Progenitor cell of endocrine pancreas (in vitro differentiated cells): ENCODE measurements at places on chromosomes 2 and 18. TPM values are rescaled to one million over a fixed set of nuclear protein-coding genes. Genes with fewer than 3 reads are reported as not detected.
A peak's percentile ranks its signal among the peaks of the same experiment; 100 is the strongest.

DNA sequence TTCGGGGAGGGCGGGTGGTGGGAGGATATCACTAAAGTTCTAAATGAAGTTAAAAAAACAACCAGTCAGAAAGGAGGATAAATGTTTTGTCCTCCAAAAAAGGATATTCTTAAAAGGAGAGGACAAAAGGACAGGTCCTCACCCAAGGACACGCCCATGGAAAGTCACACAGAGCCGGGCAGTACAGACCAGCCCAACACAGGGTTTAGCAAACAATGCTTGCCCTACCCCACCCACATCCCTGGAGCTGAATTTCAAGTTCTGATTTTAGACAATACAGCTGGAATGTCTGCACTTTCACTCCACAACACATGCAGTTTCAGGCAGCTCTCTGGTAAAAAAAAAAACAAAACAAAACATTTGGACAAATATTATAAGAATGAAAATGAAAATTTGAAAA is 67.9 kb downstream of the SLC9A4 start:
- H3K27me3 ChIP-seq: no peaks in the 10 kb centered on the region
- DNase-seq: no peak

DNA sequence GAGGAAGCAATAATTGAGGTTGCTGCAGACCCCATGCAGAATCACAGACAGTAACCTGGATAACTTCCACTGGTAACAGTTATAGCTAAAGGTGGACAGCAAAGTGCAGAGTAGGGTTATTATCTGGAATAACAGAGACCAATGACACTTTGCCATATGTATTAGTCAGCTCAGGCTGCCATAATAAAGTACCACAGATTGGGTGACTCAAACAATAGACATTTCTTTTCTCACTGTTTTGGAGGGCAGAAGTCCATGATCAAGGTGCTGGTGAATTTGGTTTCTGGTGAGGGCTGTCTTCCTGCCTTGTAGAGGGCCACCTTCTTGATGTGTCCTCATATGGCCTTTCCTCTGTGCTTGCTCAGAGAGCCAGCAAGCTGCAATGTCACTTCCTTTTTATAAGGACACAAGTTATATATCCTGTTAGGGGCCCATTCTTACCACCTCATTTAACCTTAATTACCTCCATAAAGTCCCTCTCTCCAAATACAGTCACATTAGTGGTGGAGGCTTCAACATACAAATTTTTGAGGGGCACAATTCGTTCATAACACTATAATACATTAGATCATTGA is 191.0 kb upstream of the LRP1B start:
- H3K27me3 ChIP-seq: no peaks in the 10 kb centered on the region
- H3K36me3 ChIP-seq: no peaks in the 10 kb centered on the region
- H3K27ac ChIP-seq: no peak overlapping the region
- peaks cover 4% of the 10 kb centered on the region for H3K4me1 ChIP-seq
- H3K4me3 ChIP-seq: no peak overlapping the region
- DNase-seq: no peak

DNA sequence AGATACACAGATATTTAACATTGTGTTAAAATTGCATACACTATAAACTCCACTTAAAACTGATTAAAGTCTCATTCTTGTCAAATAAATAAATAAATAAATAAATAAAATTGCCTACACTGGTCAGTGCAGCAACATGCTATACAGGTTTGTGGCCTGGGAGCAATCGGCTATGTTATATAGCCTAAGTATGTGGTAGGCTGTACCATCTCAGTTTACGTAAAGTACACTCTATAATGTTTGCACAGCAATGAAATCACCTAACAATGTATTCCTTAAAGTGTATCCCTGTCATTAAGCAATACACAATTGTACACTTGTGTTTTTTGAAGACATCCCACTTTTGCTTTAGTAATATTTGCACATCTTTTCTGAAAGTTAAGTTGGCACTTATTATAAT is 337.7 kb upstream of the SETBP1 start:
- DNase-seq: no peak
- H3K27me3 ChIP-seq: no peaks in the 10 kb centered on the region
- H3K27ac ChIP-seq: no peak overlapping the region

DNA sequence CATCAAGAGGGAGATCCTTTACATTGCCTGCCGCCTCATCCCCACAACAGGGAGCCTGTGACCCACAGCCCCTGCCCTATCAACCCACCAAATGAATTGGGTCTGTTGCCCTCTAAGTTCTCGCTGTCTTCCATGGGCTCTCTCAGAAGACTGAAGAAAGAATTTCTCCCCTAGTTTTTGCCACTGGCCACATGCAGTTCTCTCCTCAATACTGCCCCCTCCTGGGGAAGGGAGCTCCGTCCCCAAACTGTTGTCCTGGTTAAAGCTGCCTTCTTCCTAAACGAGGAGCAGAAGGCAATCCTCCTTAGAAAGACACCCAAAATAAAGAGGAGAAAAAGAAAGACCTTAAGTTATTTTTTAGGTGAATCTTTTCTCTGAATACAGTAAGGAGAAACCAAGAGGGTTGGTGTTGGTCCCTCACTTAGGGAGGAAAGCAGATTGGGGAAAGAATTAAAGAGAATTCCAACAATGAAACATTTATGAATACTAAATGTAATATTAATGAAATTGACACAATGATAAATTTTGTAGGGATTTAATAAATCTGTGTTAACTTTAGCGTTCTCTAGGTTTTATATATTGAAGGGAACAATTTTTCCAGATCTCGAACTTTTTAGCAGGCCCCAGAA is 31.1 kb upstream of the SATB2 start:
- no peak overlapping the region for H3K4me3 ChIP-seq
- DNase-seq: peak; percentile 59
- H3K4me1 ChIP-seq: no peaks in the 10 kb centered on the region
- H3K27ac ChIP-seq: no peak overlapping the region
- H3K27me3 ChIP-seq: peaks cover 21% of the 10 kb centered on the region

- H3K36me3 ChIP-seq: no peaks in the 10 kb centered on the region
- H3K27ac ChIP-seq: peak overlapping the region; percentile 51
- peaks cover 7% of the 10 kb centered on the region for H3K4me1 ChIP-seq
- DNase-seq: no peak
- H3K27me3 ChIP-seq: peaks cover 77% of the 10 kb centered on the region
These were observed 21.9 kb upstream of the PAX3 start for GRCh38 chr2:222320436-222321395.

DNA sequence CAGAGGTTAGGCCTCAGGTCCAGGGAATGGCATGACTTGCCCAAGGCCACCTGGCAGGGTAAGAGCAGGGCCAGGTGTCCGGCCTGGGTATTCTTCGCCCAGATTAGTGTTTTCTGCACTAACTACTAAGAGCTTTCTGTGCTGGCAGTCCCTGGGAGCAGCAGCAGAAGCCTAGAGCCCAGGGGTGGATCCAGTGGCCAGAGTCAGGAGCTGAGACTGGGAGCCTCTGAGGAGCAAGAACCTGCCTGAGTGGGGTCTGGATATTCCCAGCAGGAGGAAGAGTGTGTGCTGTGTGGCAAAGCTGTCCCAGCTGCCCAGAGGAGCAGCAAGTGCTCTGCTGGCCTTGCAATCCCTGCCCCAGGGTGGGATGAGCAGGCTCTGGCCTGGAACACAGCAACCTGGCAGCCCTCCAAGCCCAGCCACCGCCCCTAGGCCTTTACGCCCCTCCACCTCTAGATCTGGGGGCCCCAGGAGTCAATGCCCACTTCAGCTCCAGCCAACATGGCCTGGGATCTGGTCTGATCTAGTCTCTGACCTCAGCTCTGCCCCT is 30.7 kb upstream of the GPAT2 start:
- DNase-seq: no peak
- no peak overlapping the region for H3K27ac ChIP-seq
- peaks cover 3% of the 10 kb centered on the region for H3K4me1 ChIP-seq
- H3K27me3 ChIP-seq: no peaks in the 10 kb centered on the region
- no peaks in the 10 kb centered on the region for H3K36me3 ChIP-seq
- no peak overlapping the region for H3K4me3 ChIP-seq

DNA sequence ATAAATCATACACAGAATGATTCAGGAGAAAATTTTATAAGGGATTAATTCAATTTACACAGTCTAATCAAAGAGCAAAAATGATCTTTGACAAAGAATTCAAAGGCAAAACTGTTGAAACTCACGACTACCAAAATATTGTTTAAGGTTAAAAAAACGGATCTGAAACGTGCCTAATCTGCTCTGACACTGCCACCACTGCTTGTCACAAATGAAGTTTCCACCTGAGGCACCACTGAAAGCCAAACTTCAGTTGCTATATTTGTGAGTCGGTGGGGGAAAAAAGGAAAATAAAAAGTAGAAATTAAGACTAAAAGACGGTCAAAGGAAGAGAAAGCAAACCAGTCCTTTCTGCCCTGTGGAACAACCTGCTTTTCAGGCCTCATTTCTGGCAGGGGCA is 140.6 kb upstream of the DNMT3A start:
- H3K36me3 ChIP-seq: peaks cover 1% of the 10 kb centered on the region
- H3K27me3 ChIP-seq: no peaks in the 10 kb centered on the region
- no peaks in the 10 kb centered on the region for H3K4me1 ChIP-seq
- no peak overlapping the region for H3K4me3 ChIP-seq
- DNase-seq: no peak

DNA sequence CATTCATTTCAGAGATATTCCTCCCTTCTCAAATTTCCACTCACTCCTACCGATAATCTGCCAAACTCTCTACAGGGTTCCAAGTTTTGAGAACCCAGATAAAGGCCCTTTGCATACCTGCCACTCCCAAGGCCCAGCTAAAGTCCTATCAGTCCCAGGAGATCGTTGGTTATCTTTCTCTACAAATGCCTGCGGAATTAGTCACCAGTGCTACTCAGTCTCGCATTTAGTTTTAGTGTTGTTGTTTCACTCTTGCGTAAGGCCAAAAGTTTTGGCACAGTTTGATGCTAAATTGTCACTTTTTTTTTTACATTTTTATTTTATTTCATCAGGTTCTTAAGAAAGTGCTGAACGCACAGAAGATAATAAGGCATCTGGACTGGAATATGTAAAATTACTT is 29.2 kb upstream of the SETBP1 start:
- H3K36me3 ChIP-seq: no peaks in the 10 kb centered on the region
- DNase-seq: no peak
- H3K27me3 ChIP-seq: no peaks in the 10 kb centered on the region
- H3K27ac ChIP-seq: no peak overlapping the region

DNA sequence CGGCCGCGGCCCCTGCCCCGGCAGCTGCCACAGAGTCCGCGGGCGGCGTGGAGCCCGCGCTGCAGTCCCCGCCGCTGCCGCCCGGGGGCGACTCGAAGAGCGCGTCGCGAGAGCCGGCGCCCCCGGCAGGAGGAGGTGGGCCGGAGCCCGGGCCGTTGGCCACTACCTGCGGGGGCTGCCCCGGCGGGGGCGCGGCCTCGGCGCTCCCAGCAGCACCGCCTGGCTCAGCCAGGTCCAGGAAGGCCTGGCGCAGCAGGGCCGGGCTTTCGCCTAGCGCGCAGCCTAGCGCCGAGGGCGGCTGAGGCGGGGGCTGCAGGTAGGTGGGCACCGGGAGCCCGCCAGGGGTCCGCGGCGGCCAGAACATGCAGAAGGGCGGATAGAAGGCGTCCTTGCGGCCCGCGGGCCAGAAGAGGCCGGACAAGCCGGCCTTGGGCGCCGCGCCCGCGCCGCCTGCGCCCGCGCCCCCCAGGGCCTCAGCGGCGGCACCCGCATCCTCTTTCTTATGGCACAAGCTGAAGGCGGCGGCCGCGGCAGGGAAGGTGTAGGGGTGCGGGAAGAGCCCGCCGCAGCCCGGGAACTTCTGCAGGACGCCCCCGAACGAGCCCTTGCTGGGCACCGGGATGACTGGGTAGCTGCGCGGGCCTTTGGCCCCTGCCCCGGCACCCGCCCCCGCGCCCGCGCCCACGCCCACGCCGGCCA is 3.9 kb downstream of the SKOR2 start:
- no peaks in the 10 kb centered on the region for H3K36me3 ChIP-seq
- H3K27me3 ChIP-seq: peaks cover 84% of the 10 kb centered on the region
- DNase-seq: no peak
- no peak overlapping the region for H3K27ac ChIP-seq

GRCh38 chr18:32258558-32259204 is 68.8 kb downstream of the MEP1B start:
- H3K4me1 ChIP-seq: no peaks in the 10 kb centered on the region
- H3K27me3 ChIP-seq: no peaks in the 10 kb centered on the region
- no peak for DNase-seq
- no peak overlapping the region for H3K4me3 ChIP-seq
- no peaks in the 10 kb centered on the region for H3K36me3 ChIP-seq

GRCh38 chr2:191189112-191189635 is 38.4 kb upstream of the STAT4 start:
- H3K27ac ChIP-seq: no peak overlapping the region
- H3K4me3 ChIP-seq: no peak overlapping the region
- H3K27me3 ChIP-seq: no peaks in the 10 kb centered on the region
- H3K36me3 ChIP-seq: no peaks in the 10 kb centered on the region
- no peak for DNase-seq

- H3K36me3 ChIP-seq: no peaks in the 10 kb centered on the region
- H3K27ac ChIP-seq: no peak overlapping the region
- H3K27me3 ChIP-seq: peaks cover under 1% of the 10 kb centered on the region
- H3K4me1 ChIP-seq: no peaks in the 10 kb centered on the region
- no peak overlapping the region for H3K4me3 ChIP-seq
- no peak for DNase-seq
These were observed 23.8 kb upstream of the EFHD1 start for GRCh38 chr2:232609607-232610006.

- no peak overlapping the region for H3K4me3 ChIP-seq
- H3K4me1 ChIP-seq: no peaks in the 10 kb centered on the region
- peaks cover 17% of the 10 kb centered on the region for H3K27me3 ChIP-seq
- no peaks in the 10 kb centered on the region for H3K36me3 ChIP-seq
- no peak for DNase-seq
These were observed 96.9 kb upstream of the NEDD4L start for GRCh38 chr18:57947117-57947516.

GRCh38 chr18:76499021-76499420 is 4.0 kb upstream of the ZNF516 start:
- DNase-seq: no peak
- peaks cover 17% of the 10 kb centered on the region for H3K4me1 ChIP-seq
- H3K27me3 ChIP-seq: no peaks in the 10 kb centered on the region
- H3K36me3 ChIP-seq: no peaks in the 10 kb centered on the region
- no peak overlapping the region for H3K27ac ChIP-seq

GRCh38 chr2:233471291-233472035 is 95.1 kb downstream of the USP40 start:
- H3K27me3 ChIP-seq: no peaks in the 10 kb centered on the region
- DNase-seq: no peak
- no peak overlapping the region for H3K27ac ChIP-seq
- peaks cover 14% of the 10 kb centered on the region for H3K36me3 ChIP-seq
- H3K4me1 ChIP-seq: no peaks in the 10 kb centered on the region

GRCh38 chr2:1060987-1061386 is 110.3 kb downstream of the SNTG2 start:
- H3K27ac ChIP-seq: peak overlapping the region; percentile 7
- H3K27me3 ChIP-seq: peaks cover 19% of the 10 kb centered on the region
- H3K4me1 ChIP-seq: peaks cover 10% of the 10 kb centered on the region
- DNase-seq: no peak
- H3K36me3 ChIP-seq: no peaks in the 10 kb centered on the region

- H3K36me3 ChIP-seq: no peaks in the 10 kb centered on the region
- DNase-seq: no peak
- H3K27me3 ChIP-seq: no peaks in the 10 kb centered on the region
- no peak overlapping the region for H3K27ac ChIP-seq
- H3K4me1 ChIP-seq: no peaks in the 10 kb centered on the region
These were observed 9.0 kb upstream of the DSEL start for GRCh38 chr18:67525328-67526099.

Gene FN1
- 2,640 and 2,744 TPM in 2 replicates for total RNA-seq

Gene OTOS
- not detected in 2 replicates for total RNA-seq

Gene SH3RF3
- 1.3 and 1.7 TPM in 2 replicates for total RNA-seq

Gene RUFY4
- total RNA-seq: not detected in 2 replicates

Gene FSHR
- 0.44 and 0.74 TPM in 2 replicates for total RNA-seq

Gene AGPS
- 65.9 and 69.2 TPM in 2 replicates for total RNA-seq

Gene PRKAG3
- not detected in 2 replicates for total RNA-seq

Gene REG3A
- total RNA-seq: not detected in 2 replicates

Gene TSN
- 86.3 and 91.7 TPM in 2 replicates for total RNA-seq
